Right lobe of liver (tissue), 6 donors: ENCODE measurements at places on chromosomes 11 and 22. TPM values are rescaled to one million over a fixed set of nuclear protein-coding genes. Genes with fewer than 3 reads are reported as not detected.

DNA sequence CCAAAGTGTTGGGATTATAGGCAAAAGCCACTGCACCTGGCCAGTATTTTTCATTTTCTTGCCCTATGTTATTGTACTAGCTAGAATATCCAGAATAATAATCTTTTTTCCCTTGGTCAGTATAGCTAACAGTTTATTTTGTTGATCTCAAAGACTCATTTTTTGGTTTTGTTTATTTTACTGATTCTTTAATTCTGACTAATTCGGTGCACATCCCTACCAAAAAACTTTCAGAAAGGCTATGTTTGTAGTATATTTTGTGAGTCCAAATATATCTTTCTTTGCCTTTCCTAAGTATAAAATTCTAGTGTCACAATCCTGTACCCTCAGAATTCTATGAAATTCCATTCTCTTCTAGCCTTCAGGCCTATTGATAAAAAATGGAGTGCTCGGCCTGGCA, 84.3 kb downstream of the PHF21A start:
- no peaks in the 10 kb centered on the region for H3K27me3 ChIP-seq
- H3K36me3 ChIP-seq, result no peaks in the 10 kb centered on the region
- H3K4me3 ChIP-seq, result no peak overlapping the region
- no peak for DNase-seq
- H3K4me1 ChIP-seq, result no peaks in the 10 kb centered on the region
- H3K27ac ChIP-seq, result no peak overlapping the region

GRCh38 chr11:95608093-95608492, 181.5 kb downstream of the FAM76B start:
- no peaks in the 10 kb centered on the region for H3K27me3 ChIP-seq
- H3K4me1 ChIP-seq, result no peaks in the 10 kb centered on the region
- no peak overlapping the region for H3K27ac ChIP-seq
- H3K36me3 ChIP-seq, result no peaks in the 10 kb centered on the region
- DNase-seq, result no peak

Gene SPI1
- total RNA-seq, result 7.5 TPM

DNA sequence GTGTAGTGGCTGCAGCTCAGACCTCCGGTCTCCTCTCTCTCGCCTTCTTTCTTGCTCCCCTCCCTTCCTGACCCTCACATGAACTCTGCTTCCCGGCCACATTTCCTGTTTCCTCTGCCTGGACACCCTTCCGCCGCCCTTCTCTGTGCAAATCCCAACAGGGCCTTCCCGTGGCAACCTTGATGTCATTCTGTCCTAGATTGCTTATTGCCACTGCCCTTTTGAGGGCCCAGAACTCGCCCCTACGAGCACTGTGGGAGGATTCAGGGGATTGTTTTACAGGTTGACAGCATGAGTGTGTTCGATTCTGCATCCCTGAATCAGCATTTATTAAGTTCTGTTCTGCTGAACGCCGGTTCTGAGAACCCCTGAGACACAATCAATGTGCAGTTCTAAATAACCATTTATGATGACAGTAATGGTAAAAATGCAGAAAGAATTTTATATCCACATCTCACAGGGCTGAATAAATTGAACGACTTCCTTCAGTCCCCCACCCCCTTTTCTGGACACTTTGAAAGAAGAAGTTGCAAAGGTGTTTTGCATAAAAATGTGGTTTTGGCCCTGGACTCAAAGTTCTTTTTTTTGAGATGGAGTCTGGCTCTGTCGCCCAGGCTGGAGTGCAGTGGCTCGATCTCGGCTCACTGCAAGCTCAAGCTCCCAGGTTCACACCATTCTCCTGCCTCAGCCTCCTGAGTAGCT, 6.4 kb downstream of the BATF2 start:
- H3K4me1 ChIP-seq, result no peaks in the 10 kb centered on the region
- H3K27me3 ChIP-seq, result no peaks in the 10 kb centered on the region
- peak; percentile 62 for DNase-seq
- H3K27ac ChIP-seq, result peak overlapping the region; percentile 40
- H3K4me3 ChIP-seq, result no peak overlapping the region

GRCh38 chr11:122375687-122376399, 259.8 kb upstream of the BLID start:
- H3K36me3 ChIP-seq, result no peaks in the 10 kb centered on the region
- H3K27ac ChIP-seq, result no peak overlapping the region
- no peaks in the 10 kb centered on the region for H3K4me1 ChIP-seq
- H3K27me3 ChIP-seq, result no peaks in the 10 kb centered on the region

- H3K36me3 ChIP-seq, result no peaks in the 10 kb centered on the region
- H3K4me3 ChIP-seq, result no peak overlapping the region
- H3K27ac ChIP-seq, result no peak overlapping the region
- no peak for DNase-seq
- H3K27me3 ChIP-seq, result no peaks in the 10 kb centered on the region
Observed at GRCh38 chr11:27209562-27210005, 153.4 kb downstream of the CCDC34 start.

DNA sequence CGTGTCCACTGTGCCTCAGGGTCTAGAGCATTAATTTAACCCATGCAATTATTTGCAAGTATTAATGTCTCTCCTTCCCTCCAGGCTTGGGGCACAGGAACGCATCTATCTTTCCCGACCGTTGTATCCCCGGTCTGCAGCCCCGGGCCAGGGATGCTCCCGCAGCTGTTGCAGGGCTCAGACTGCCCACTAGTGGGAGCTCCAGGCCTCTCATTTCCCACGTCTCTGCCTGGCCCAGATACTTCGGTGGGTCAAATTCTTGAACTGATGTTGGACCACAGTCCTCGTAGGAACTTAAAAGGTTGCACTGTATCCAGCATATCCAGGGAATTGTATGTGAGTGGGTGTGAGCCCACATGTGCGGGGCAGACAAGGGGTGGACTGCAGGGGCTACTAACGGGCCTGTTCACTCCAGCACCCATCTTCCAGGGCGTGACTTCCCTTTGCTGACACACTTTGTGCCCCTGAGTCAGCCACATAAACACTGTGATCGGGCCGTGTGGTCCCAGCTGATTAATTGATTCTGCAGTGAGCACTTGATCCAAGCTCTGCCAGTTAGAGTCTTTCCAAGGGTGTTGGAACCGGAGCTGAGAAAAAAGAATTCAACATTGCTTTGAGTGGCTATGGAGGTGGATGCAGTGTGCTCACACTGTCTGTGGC, 451.3 kb downstream of the TBC1D22A start:
- no peak for DNase-seq
- no peak overlapping the region for H3K4me3 ChIP-seq
- no peaks in the 10 kb centered on the region for H3K36me3 ChIP-seq
- H3K4me1 ChIP-seq, result no peaks in the 10 kb centered on the region

GRCh38 chr11:65575568-65576231, at the start of gene EHBP1L1:
Gene EHBP1L1, plus strand, starts transcription at chr11:65576053. Its CDS starts 250 bp downstream, at chr11:65576303.
- H3K4me3 ChIP-seq, result peak within 1 kb of the TSS; percentile 70
- H3K4me1 ChIP-seq, result peaks cover 48% of the 10 kb centered on the region
- peak within 1 kb of the TSS; percentile 58 for H3K27ac ChIP-seq
- no peaks in the 10 kb centered on the region for H3K27me3 ChIP-seq

Gene FOLR3
- total RNA-seq, result 0.27 TPM

- no peaks in the 10 kb centered on the region for H3K36me3 ChIP-seq
- peak overlapping the region; percentile 27 for H3K4me3 ChIP-seq
- no peaks in the 10 kb centered on the region for H3K4me1 ChIP-seq
- H3K27ac ChIP-seq, result no peak overlapping the region
- H3K27me3 ChIP-seq, result no peaks in the 10 kb centered on the region
Observed at GRCh38 chr22:37267135-37267587, 15.1 kb upstream of the CYTH4 start.

- H3K36me3 ChIP-seq, result no peaks in the 10 kb centered on the region
- H3K27me3 ChIP-seq, result no peaks in the 10 kb centered on the region
- H3K27ac ChIP-seq, result no peak overlapping the region
- DNase-seq, result no peak
Observed at GRCh38 chr11:15006139-15006759, 34.1 kb upstream of the CALCA start.

Gene CLMP
- 0.18 TPM for total RNA-seq

Gene GLYATL2
- not detected for total RNA-seq

GRCh38 chr22:49269371-49269770, 558.3 kb downstream of the BRD1 start:
- no peaks in the 10 kb centered on the region for H3K36me3 ChIP-seq
- H3K27me3 ChIP-seq, result no peaks in the 10 kb centered on the region
- no peak overlapping the region for H3K27ac ChIP-seq

Gene SYT12
- total RNA-seq, result 4.0 TPM

Gene TRIM64C
- not detected for total RNA-seq

Gene LARGE1
- total RNA-seq, result 17.6 TPM

DNA sequence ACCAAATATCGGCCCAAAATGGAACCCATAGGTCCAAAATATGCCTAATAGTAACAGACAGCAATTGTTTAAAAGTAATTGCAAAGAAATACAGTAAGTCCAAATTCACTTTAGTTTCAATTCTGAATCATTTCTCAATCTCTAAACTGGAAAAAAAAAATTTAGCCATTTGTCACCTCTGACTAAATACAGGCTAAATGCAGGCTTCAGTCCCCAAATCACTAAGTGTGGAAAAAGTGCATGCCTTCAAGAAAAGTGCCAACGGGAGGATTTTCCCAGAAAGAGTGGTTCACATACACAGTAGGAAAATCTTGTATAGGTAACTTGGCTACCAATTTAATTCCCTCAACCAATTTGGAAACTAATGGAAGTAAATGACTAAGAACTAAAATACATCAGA, 35.7 kb downstream of the SIK3 start:
- no peaks in the 10 kb centered on the region for H3K27me3 ChIP-seq
- no peaks in the 10 kb centered on the region for H3K4me1 ChIP-seq
- no peak for DNase-seq
- H3K27ac ChIP-seq, result no peak overlapping the region
- H3K4me3 ChIP-seq, result no peak overlapping the region

Gene TMEM41B
- total RNA-seq, result 30.0 TPM

DNA sequence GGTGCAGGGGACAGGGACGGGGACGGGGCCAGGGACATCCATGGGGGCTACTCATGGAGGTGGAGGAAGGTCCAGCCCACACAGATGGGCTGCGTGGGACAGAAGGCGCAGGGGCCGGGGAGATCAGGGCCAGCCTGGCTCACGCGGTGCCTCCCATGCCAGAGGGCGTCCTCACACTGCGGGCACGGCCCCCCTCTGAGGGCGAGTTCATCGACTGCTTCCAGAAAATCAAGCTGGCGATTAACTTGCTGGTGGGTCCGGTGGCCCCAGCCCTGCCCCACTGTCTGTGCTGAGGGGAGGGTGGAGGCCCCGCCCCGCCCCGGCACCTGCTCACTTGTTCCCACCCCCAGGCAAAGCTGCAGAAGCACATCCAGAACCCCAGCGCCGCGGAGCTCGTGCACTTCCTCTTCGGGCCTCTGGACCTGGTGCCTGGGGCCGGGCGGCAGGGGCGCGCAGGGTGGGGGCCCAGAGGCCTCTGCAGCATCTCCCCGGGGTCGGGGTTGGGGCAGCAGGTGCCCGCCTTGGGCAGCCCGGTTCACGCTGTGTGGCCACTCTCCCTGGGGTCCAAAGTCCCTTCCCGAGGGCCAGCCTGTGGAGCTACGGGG, 15.8 kb downstream of the EPS8L2 start:
- H3K4me1 ChIP-seq, result no peaks in the 10 kb centered on the region
- DNase-seq, result peak; percentile 50
- H3K27me3 ChIP-seq, result no peaks in the 10 kb centered on the region
- H3K36me3 ChIP-seq, result peaks cover 55% of the 10 kb centered on the region
- no peak overlapping the region for H3K4me3 ChIP-seq
- no peak overlapping the region for H3K27ac ChIP-seq

- H3K4me3 ChIP-seq, result no peak overlapping the region
- H3K27ac ChIP-seq, result no peak overlapping the region
- no peaks in the 10 kb centered on the region for H3K36me3 ChIP-seq
Observed at GRCh38 chr22:36569999-36570398, 41.0 kb upstream of the EIF3D start.

GRCh38 chr11:13152736-13153541, 124.7 kb upstream of the BMAL1 start:
- no peak overlapping the region for H3K4me3 ChIP-seq
- H3K27ac ChIP-seq, result no peak overlapping the region
- DNase-seq, result no peak

Gene PNPLA3
- total RNA-seq, result 66.8 TPM

DNA sequence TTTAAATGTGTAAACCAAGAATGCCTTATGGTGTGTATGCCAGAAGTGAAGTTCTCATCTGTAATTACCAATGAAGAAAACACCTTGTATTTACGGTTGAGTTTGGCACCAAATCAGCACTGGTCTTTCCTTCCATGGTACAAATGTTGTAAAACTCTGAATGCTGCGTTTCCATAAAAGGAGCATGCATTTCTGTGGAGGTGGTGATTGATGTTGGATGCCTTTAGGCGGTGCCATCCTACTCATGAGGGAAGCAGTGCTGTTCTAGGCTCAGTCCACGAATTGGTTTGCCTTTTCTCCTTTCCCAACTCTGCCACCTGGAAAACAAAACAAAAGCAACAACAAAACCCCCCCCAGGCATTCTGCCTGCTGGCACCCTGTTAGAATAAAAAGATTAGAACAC, 124.4 kb downstream of the TEAD1 start:
- no peak for DNase-seq
- peaks cover 4% of the 10 kb centered on the region for H3K4me1 ChIP-seq
- H3K36me3 ChIP-seq, result no peaks in the 10 kb centered on the region
- H3K27me3 ChIP-seq, result no peaks in the 10 kb centered on the region
- no peak overlapping the region for H3K4me3 ChIP-seq
- H3K27ac ChIP-seq, result no peak overlapping the region

Gene CCDC81
- not detected for total RNA-seq

GRCh38 chr11:7512525-7513233, 1.1 kb upstream of the PPFIBP2 start:
- DNase-seq, result peak; percentile 68
- H3K27ac ChIP-seq, result peak overlapping the region; percentile 92
- no peaks in the 10 kb centered on the region for H3K27me3 ChIP-seq
- H3K36me3 ChIP-seq, result no peaks in the 10 kb centered on the region

DNA sequence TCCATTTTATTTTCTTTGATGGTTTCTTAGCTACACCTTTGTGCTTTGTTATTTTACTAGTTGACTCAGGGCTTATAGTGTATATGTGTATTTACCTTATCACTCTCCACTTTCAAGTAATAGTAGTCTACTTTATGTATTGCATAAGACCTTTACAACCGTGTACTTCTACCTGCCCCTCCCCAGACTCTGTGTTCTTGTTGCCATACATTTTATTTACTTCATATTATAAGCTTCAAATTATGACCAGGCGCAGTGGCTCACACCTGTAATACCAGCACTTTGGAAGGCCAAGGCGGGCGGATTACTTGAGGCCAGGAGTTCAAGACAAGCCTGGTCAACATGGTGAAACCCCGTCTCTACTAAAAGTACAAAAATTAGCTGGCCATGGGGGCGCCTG, 28.2 kb upstream of the CTSD start:
- H3K4me3 ChIP-seq, result no peak overlapping the region
- H3K27me3 ChIP-seq, result no peaks in the 10 kb centered on the region
- H3K36me3 ChIP-seq, result no peaks in the 10 kb centered on the region
- H3K4me1 ChIP-seq, result no peaks in the 10 kb centered on the region

Gene CEND1
- not detected for total RNA-seq

Gene A4GALT
- 2.8 TPM for total RNA-seq

DNA sequence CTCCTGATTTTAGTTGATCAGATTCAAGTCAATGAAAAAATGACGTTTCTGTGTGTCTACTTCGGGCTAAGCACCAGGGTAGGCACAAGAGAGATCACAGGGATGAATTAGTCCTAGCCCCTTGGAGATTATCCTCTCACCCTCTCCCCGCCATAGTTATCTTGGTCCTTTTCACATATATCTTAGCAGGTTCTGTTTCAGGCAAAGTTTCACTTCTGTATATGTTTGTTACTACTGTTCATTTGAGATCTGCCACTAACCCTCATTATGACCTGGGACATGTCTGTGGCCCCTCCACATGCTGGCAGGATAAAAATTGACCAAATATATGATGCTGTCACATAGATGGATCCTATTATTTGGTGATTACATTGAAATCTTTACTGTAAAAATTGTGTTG, 186.1 kb downstream of the AASDHPPT start:
- no peak overlapping the region for H3K27ac ChIP-seq
- no peak overlapping the region for H3K4me3 ChIP-seq
- no peaks in the 10 kb centered on the region for H3K4me1 ChIP-seq
- no peaks in the 10 kb centered on the region for H3K27me3 ChIP-seq
